ENCODE measurements at places on chromosomes 2 and 18.

DNA sequence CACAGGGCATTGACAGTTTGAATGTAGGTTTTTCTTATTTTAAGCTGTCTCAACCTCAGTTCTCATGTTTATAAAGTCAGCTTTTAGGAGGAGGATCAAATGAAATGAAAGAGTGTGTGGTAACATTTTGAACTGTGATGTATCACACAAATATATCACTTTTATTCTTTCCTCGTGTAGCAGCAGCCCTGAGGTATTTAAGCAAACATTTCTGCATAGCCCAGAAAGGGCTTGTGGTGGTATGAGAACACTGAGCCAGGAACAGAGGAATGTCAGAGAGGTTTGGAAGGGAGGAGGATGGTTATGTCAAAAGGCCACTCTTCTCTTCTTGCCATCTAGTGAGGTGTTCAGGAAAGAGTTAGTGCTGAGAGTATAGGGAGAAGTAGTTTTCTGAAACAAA is 150.2 kb downstream of the PARD3B start:
- no peak for DNase-seq

GRCh38 chr2:188077757-188078156 is 213.9 kb upstream of the GULP1 start:
- no peak for DNase-seq

GRCh38 chr2:241226723-241227572 is 38.5 kb downstream of the ANO7 start:
- no peak for DNase-seq

GRCh38 chr2:51619961-51620360 is 588.0 kb upstream of the NRXN1 start:
- no peak for DNase-seq

GRCh38 chr2:38037757-38038621 is 38.0 kb downstream of the CYP1B1 start:
- peak; percentile 28 for DNase-seq

GRCh38 chr2:8571301-8571791 is 110.5 kb upstream of the ID2 start:
- no peak for DNase-seq

DNA sequence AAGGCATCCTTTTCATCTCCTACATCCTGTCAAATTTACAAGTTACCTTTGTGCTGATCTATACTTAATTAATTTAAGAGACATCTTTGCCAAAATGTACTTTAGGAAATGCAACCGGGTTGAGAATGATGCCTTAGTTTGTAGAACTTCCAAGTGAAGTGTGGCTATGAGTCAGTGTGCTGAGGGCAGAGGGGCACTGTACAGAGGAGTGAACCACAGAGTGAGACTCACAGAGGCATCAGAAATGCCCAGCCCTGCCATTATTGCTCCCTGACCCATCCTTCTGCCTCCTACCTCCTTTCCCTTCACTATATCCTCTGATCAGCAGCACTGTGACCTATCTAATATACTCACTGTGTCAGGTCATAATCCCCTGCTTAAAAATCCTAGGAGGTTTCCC is 320.1 kb downstream of the LRRTM1 start:
- no peak for DNase-seq

DNA sequence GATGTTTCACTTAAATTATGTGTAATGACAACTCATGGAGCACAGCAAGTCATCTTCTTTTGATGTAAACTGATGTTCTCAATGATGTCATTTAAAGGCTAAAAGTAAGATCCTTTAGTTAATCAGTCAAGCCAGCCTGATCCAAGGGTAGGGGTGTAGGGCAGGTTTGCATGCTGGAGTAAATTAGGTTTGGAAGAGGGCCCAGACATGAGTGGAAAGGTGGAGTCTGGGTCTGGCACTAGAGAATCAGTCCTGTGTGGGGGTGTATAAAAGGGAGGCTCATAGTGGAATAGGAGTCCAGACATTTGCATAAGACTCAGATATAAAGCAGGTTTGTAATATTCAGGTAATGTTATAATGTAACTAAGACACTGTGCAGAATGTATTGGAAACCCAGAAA is 88.8 kb upstream of the NYAP2 start:
- DNase-seq: no peak

GRCh38 chr2:1140389-1141003 is 189.8 kb downstream of the SNTG2 start:
- DNase-seq: no peak

All from stimulated activated naive CD4-positive, alpha-beta T cell treated with Interleukin-2 at 50 U/mL for 16 hours (primary cell).